Ovary (tissue), 10 donors: ENCODE measurements at places on chromosomes 2 and 18. TPM values are rescaled to one million over a fixed set of nuclear protein-coding genes. Genes with fewer than 3 reads are reported as not detected.

Gene SKA1
- total RNA-seq, result 0.11 TPM

Gene PLB1
- total RNA-seq, result 2.7 TPM

Gene ICOS
- total RNA-seq, result not detected

Gene ZNF397
- total RNA-seq, result 32.6 TPM

Gene TDRD15
- total RNA-seq, result not detected

Gene LYG2
- not detected for total RNA-seq

Gene HOXD9
- total RNA-seq, result 20.6 TPM

Gene UPP2
- not detected for total RNA-seq

Gene HOXD1
- total RNA-seq, result 0.52 TPM

Gene TLX2
- total RNA-seq, result not detected

Gene GREB1L
- total RNA-seq, result 12.2 TPM

Gene DNER
- total RNA-seq, result 1.1 TPM

Gene NEB
- 0.48 TPM for total RNA-seq

Gene TMEFF2
- not detected for total RNA-seq

Gene HTRA2
- 37.8 TPM for total RNA-seq

Gene RTP5
- total RNA-seq, result 0.10 TPM

Gene ALPI
- total RNA-seq, result not detected

Gene MAPK4
- 14.2 TPM for total RNA-seq

Gene PLEKHH2
- total RNA-seq, result 26.4 TPM

Gene STK39
- total RNA-seq, result 11.0 TPM

Gene CCDC68
- 5.4 TPM for total RNA-seq
